Upper lobe of left lung (tissue), 6 donors: ENCODE measurements at places on chromosomes 11 and 22. TPM values are rescaled to one million over a fixed set of nuclear protein-coding genes. Genes with fewer than 3 reads are reported as not detected.
A peak's percentile ranks its signal among the peaks of the same experiment; 100 is the strongest.

DNA sequence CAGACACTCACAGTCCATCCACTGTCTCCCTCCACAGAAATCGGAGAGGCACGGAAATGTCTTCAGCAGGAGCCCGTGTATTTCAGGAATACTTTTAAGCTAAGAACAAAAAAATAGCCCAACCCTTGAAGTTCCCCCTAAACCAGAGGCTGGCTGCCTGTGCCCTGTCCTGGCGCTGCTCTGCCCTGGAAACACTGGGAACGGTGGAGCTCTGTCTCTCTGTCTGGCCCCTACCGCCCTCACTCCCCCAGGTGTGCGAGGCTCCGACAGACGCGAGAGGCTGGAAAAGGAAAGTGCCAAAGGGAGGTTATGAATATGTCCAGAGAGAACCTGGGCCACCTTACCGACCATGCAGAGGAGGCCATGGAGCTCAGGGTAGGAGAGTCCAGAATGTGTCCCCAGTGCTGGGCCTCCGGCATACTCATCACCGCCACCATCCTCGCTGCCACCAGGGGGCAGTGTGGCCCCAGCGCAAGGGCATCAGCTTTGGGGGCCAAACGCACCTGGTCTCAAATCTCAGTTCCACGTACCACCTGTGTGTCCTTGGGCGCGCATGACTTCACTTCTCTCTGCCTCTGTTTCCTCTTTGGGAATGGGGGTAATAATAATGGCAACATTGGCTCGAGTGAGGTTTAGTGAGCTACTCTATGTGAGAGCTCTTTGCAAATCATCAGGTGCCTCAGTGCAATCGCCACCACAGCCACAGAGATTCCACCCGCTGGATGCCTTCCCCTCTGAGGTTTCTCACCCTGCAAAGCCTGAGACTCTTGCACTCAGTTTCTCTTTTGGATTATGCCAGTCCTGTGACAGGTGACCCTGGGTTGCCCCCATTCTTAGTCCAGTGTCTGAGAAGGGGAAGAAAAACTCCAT is 10.4 kb upstream of the SLCO2B1 start:
- peak; percentile 93 for DNase-seq

GRCh38 chr11:131246663-131247062 is 123.8 kb upstream of the NTM start:
- peak; percentile 51 for DNase-seq

DNA sequence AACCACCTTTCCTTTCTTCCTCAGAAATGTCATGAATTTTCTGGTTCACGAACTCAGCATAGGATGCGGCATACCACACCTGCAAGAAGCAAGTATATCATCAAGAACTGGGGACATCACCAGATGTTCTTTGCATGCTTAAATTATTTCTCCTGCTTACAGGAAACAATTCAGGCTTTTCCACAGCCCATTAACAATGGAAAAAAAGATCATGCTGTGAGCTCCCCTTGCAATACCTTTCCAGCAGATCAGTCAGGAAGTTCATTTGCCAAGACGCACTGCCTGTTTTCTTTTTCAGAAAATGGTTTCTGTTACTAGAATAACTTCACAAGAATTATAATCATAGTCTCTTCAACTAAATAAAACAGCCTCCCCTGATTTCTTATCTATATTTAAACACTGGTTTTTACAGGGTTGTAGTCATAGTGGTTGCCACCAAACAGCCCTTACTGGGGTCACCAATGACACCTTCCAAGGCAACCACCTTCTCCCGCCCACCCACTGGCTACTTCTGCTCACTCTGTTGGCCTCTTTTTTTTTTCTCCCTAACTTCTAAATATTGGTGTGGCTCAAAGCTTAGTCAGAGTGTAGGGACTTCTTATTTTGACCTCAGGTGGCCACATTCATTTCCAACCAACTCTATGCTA is 42.3 kb upstream of the NFRKB start:
- DNase-seq = no peak

The PHOX2A gene
- total RNA-seq = not detected

- DNase-seq = no peak
Observed at GRCh38 chr22:26330971-26331625, 98.0 kb upstream of the ASPHD2 start.

DNA sequence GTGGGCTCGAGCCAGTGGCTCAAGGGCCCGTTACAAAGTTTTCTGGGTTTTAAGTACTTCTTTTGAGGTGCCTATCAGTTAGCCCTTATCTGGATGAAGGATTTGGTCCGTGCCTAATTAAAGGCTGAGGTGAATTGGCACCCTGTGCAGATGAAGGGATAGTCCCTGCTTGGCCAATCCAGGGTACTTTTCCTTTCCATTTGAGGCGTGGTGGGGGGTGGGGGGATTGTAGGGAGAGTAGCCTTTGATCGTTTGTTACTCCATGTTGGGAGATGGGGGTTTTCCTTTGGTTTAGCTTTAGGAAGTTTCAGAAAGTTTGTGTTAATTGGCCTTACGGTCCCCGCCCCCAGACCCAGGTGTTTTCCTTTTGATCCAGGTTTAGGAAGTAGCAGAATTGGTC is 170.8 kb downstream of the DDX10 start:
- no peak for DNase-seq

DNA sequence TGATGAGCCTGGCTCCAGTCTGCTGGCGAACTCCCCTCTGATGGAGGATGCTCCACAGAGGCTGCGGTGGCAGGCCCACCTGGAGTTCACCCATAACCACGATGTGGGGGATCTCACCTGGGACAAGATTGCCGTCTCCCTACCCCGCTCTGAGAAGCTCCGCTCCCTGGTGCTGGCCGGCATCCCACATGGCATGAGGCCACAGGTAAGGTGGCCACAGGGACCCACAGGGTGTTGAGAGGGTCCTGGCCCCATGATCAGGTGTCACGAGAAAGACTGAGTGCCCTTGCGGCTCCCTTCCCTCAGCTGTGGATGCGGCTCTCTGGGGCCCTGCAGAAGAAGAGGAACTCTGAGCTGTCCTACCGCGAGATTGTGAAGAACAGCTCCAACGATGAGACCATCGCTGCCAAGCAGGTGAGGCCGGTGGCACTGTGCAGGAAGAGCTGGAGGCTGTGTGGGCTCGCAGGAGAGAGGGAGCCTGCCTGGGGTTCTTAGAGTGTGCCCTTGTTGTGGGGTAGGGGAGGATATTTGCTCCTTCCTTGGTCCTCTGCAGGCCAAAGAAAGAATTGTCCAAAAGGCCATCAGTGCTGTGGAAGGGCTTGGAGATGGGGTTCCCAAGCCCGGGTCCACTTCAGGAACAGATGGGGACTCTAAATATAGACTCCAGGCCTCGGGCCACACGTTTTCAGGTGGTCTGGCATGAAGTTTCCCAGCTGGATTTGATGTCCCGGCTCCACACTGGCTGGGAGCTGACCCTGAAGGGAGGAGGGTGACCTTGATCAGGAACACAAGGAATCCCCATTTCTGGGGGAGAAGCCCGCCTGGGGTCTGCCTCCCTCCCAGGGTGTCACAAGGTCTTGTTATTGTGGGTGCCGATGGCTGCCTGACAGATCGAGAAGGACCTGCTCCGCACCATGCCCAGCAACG is 34.1 kb downstream of the SGSM3 start:
- no peak for DNase-seq

DNA sequence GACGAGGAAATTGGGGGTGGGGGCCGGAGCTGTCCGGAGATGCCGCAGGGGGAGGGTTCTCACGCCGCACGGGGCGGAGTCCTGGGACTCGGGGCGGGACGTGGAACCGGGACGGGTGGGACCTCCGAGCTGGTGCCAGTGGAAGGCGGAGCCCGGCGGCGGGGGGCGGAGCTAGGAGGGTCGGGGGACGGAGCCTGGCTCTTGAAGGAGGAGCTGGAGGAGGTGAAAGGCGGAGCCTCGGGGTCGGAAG is 271 bp downstream of the FKBP2 start:
- DNase-seq = peak; percentile 100

DNA sequence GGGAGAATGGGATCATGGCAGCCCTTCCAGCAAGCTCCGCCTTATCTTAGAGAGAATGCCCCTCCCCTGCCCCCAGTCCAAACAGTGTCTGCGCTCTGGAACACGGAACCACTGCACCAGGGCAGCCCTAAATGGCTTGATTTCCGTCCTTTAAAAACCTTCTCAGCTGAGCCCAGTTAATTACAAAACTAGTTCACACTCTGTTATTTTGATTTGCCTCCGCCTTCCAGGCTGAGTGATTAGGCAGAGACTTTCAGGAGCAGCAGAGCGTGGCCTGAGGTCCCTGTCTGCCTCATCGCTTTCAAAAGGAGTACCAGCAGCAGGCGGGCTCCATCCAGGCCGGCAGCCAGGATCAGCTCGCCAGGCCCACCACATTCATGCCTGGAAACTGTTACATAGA is 313.0 kb downstream of the BRD1 start:
- DNase-seq = no peak

DNA sequence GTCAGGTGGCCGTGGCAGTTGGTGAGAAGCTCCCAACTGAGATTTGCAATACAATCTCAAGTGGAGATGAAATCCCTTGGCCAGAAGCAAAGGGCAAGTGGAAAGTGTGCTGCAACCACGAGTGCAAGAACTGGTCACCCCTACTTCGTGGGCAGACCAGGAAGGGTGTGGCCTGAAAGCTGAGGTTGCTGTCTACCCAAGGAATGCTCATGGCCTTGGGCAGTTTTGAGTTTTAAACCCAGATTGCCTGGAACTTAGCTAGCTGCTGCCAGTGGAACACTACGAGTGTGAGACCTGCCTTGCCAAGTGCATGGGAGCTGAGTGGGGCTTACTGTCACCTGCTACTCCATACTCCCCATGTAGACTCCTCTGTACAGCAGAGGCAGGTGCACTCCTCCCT is 113.3 kb upstream of the FAT3 start:
- no peak for DNase-seq

The LRRC55 gene
- total RNA-seq = 0.11 TPM

The CEP126 gene
- 4.5 TPM for total RNA-seq

DNA sequence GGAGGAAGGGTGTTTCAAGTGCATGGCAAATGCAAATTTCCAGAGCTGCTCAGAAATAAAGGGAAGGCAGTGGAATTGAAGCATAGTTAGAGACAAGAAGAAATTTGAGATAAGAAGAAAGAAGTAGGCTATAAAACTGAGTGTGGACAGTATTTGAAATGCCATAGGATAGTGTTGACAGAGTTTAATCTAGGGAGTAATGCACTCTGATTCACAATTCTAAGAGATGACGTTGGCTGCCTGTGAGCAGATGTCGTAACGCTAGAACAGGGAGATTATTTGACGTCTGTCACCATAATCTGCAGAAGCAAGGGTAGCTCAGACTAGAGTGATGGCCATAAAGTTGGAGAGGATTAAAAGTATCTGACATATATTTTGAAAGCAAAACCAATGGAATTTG is 389.9 kb upstream of the KIRREL3 start:
- no peak for DNase-seq

GRCh38 chr11:126257764-126258163 is 10.9 kb downstream of the SRPRA start:
- no peak for DNase-seq

- DNase-seq = no peak
Observed at GRCh38 chr11:35905646-35906276, 38.1 kb upstream of the LDLRAD3 start.

- no peak for DNase-seq
Observed at GRCh38 chr11:27087432-27087831, 46.8 kb downstream of the BBOX1 start.

The RGL4 gene
- 2.4 TPM for total RNA-seq

GRCh38 chr11:1854132-1854948 is 1.5 kb downstream of the LSP1 start:
- DNase-seq = peak; percentile 56

The KDM4D gene
- total RNA-seq = 0.61 TPM
